Stimulated activated CD4-positive, alpha-beta T cell treated with anti-CD3 and anti-CD28 coated beads, Interleukin-15, amount 100 ng/mL, for 1 hour (primary cell): ENCODE measurements at places on chromosomes 16 and 17.

- no peak for DNase-seq
Observed at GRCh38 chr17:10229181-10229580, 30.8 kb upstream of the GAS7 start.

DNA sequence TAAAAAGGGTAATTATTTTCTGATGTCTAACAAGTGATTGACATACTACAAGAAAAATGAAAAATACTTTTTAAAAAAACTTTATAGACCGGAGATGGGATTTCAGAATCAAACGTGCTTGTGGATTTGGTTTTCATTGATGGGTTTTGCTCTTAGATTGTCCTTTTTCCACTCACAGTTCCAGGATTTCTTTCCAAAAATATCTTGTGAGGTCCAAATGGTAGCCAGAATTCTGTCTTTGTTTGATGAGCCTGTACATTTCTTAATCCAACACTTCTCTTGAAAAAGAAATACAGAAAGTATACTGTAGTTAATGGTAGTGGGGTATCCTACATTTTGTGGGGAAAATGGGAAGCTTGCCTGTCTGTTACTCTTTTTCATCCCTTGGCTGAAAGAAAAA is 329.3 kb downstream of the KCNJ2 start:
- DNase-seq: no peak

DNA sequence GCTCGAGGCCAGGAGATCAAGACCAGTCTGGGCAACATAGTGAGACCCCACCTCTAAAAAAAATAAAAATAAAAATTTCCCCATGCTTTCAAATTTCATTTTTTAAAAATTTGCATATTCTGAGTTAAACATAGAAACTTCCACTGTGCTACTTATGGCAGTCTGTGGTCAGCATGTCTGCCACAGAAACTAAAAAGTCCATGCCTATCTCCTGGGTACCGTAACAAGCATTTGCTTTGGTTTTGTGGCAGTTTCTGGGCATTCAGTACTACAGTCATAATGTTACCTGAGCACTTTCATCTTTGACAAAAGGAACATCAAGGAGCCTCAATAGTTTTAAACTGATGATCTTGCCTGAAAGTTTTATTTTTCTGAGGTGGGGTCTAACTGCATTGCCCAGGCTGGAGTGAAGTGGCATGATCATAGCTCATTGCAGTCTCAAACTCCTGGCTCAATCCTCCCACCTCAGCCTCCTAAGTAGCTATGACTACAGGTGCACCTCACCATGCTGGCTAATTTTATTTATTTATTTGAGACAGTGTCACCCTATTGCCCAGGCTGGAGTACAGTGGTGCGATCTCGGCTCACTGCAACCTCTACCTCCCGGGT is 13.2 kb upstream of the ITGA2B start:
- DNase-seq: no peak

GRCh38 chr17:71257096-71257495 is 863.7 kb upstream of the SOX9 start:
- DNase-seq: no peak

DNA sequence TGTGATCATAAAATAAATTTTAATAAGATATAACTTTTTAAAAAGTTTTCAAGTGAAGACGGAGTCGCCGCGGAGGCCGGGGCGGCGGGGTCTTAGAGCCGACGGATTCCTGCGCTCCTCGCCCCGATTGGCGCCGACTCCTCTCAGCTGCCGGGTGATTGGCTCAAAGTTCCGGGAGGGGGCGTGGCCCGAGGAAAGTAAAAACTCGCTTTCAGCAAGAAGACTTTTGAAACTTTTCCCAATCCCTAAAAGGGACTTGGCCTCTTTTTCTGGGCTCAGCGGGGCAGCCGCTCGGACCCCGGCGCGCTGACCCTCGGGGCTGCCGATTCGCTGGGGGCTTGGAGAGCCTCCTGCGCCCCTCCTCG is at the start of gene FOXC2:
Gene FOXC2 (plus strand): TSS at position 229 of the 365 bp plus-strand sequence. CDS start 507 bp downstream, outside the sequence.
- no peak for DNase-seq

DNA sequence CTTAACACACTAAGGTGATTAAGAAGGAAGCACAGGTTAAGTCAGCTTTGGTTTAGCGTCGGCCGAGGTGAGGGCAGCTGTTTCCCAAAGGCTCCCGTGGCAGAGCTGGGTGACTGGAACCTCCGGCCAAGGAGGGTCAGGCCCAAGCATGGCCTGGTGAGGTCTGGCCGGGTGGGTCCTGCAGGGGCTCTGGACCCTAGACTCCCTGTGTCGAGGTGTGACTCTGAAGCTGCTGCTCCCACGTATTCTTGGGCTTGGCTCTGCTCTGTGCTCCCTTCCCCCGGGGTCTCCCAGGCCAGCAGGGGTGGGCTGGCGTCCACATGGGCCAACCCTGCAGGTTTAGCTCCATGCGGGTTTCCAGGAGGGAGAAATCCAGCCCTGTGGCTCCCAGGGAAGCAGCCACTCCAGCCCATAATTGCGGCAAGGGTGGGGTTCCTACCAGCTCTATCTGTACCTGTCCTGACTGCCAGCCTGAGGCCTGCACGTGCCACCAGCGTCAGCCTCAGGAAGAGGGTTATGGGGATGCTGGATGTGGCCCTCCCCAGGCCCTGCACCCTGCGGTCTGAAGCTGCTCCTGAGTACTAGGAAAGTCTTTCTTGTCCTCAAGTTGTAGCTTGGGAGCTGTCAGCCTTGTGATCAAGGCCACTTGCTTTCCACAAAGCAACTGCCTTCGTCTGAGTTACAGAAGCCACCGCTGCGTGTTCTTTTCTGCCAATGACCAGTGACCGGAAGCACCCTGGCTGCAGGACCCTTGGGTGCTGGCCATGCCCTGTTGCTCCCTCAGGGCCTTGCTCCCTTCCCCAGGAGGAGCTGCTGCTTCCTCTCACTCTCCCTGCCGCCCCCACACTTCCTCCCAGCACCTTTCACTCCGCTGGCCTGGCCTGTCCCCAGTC is 4.8 kb downstream of the CDK5R1 start:
- DNase-seq: no peak

GRCh38 chr17:9228408-9229159 is 207.3 kb downstream of the NTN1 start:
- DNase-seq: no peak

- DNase-seq: no peak
Observed at GRCh38 chr16:24921229-24921628, 75.5 kb downstream of the SLC5A11 start.
